ENCODE measurements at places on chromosomes 5 and 9. TPM values are rescaled to one million over a fixed set of nuclear protein-coding genes. Genes with fewer than 3 reads are reported as not detected.

DNA sequence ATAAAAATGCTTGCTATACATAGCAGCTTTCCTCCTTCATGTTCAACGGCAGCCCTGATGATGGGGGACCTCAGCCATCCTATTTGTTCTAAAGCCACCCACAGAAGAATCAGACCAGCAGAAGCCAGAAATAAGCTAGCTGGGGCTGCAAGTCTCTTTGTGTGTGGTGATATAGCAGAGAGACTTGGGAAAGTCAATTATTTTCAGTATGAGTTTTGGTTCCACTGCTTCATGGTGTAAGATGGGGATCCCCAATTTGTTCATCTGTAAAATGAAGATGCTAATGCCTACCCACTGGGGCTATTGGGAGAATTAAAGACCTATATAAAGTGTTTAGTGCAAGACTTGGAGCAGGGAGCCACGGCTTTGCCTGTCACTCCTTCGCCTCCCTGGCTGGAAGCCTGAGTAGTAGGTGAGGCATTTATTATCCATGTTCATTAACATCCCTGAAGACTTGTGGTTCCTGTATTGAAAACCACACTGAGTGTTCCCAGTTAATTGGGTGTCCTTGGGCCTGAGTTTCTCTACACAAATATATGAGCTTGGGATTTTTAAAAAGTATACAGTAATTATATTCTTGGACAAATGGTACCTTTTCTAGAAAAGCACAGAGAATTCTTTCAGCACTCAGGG, 210.1 kb upstream of the SLC24A2 start:
- DNase-seq = no peak

DNA sequence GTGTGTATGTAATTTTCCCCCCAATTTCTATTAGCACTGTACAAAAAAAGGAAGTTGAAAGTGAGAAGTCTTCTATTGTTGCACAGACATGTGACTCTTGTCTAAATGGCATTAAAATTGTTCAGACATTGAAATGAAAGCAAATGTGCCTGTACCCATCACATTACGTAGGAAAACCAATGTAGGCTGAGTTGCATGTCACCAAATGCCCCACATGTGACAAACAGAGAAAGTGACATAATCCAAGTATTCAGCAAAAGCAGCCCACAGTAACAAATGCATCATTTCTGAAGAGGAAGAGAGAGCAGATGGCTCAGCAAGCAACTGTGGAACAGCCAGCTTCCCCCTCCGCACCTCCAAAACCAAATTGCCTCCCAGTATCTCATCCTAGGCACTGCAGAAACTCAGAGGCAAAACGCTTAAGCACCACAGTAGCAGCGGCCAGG, 161.5 kb upstream of the NR4A3 start:
- DNase-seq = no peak

GRCh38 chr5:138874241-138874640, 894 bp downstream of the LRRTM2 start:
- no peak for DNase-seq

DNA sequence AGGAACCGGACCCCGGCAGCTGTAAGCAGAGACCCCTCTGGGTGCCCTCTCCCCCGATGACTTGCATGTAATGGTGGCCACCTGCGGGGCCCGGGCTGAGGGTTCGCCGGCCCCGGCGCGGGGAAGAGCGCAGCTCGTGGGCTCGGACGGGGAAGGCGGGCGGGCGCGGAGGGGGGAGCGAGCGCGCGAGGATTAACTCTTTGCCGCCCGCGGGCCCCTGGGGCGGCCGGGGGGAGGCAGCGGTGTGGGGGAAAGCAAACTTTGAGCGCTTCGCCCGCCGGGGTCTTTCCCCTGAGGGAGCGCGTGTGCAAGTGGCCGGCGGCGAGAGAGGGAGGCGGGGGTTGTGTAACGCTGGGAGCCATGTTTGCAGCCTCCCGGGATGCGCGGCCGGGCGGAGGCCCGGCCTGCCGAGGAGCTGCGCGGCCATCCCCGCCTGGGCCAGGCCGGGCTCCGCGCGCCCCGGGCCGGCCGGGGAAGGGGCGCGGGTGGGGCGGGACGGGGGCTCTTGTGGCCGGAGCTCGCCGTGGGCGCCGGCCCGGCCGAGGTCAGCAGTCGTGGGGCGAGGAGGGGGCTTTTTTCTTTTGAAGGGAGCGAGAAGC, 547 bp downstream of the ANP32B start:
- peak; percentile 75 for DNase-seq

The MAMDC2 gene
- total RNA-seq = 4.6 TPM

GRCh38 chr5:146084376-146084775, 21.0 kb downstream of the PLAC8L1 start:
- no peak for DNase-seq

GRCh38 chr9:27489087-27489876, 34.8 kb upstream of the IFNK start:
- no peak for DNase-seq

DNA sequence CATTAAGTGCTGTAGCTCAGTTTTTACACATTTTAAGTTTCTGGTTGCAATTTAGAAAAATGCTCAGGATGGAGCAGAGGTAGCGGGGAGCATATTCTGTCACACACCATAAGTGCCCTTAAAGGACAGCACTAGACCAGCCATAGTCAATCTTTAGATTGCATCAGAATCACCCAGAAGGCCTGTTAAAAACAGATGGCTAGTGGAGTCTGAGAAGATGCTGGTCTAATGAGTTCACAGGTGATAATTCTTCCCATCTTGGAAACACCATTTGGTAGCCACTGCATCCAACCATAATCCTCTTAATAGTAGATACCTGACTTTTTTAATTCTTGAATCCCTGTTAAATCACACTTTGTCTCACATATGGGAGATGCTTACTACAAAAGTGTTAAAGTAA, 113.2 kb downstream of the CDH18 start:
- DNase-seq = no peak

The HAVCR2 gene
- 4.9 TPM for total RNA-seq

GRCh38 chr5:65137631-65138030, 344.1 kb downstream of the ADAMTS6 start:
- DNase-seq = no peak

GRCh38 chr9:31153250-31153840, 1231.1 kb upstream of the ACO1 start:
- DNase-seq = no peak

GRCh38 chr9:130344366-130344765, 78.8 kb downstream of the HMCN2 start:
- no peak for DNase-seq

DNA sequence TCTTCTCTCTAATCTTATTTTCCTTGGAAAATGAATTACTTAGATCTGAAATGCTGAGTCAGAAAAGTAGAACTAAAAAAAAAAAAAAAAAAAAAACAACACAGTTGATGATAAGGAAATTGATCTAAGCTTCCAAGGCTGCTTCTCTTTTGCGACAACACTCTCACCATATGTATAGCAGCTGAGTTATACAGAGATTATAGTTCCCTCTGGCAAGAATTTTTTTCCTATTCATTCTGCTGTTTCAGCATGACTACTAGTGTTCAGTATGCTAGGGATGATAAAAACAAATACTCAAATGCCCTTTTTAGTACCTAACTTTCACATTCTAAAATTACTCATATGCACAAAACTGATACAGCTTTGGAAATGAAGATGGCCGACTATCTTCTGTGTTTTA, 267.3 kb downstream of the MLLT3 start:
- DNase-seq = no peak

- DNase-seq = peak; percentile 36
These were observed 599 bp downstream of the KIAA1191 start for GRCh38 chr5:176360894-176361436.

DNA sequence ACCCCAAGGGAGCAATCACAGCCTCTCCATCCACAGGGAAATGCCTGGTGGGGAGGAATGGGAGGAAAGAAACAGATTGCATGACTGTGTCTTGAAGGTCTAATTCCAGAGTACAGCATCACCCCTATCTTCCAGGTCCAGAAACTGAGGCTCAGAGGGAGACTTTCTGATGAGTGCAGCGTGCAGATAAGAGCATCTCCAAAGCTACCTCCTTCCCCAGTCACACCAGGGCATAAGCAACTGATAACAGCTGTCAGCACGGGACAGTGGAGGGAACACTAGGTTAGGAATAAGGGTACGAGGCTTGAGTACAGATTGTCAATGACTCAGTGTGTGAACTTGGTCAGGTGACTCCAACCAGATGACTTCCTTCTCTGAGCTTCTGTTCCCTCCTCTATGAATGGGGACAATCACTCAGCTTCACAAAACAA, 126.9 kb downstream of the KCNIP1 start:
- no peak for DNase-seq

- DNase-seq = no peak
These were observed 151.5 kb downstream of the GOLPH3 start for GRCh38 chr5:32022638-32023037.

GRCh38 chr5:111707630-111708164, 49.3 kb downstream of the NREP start:
- no peak for DNase-seq

GRCh38 chr5:59724482-59725391, 168.8 kb downstream of the PDE4D start:
- peak; percentile 16 for DNase-seq

- no peak for DNase-seq
These were observed 15.4 kb downstream of the SLC36A3 start for GRCh38 chr5:151288180-151288579.

GRCh38 chr9:122656378-122656777, 1.0 kb downstream of the OR1B1 start:
- DNase-seq = no peak

DNA sequence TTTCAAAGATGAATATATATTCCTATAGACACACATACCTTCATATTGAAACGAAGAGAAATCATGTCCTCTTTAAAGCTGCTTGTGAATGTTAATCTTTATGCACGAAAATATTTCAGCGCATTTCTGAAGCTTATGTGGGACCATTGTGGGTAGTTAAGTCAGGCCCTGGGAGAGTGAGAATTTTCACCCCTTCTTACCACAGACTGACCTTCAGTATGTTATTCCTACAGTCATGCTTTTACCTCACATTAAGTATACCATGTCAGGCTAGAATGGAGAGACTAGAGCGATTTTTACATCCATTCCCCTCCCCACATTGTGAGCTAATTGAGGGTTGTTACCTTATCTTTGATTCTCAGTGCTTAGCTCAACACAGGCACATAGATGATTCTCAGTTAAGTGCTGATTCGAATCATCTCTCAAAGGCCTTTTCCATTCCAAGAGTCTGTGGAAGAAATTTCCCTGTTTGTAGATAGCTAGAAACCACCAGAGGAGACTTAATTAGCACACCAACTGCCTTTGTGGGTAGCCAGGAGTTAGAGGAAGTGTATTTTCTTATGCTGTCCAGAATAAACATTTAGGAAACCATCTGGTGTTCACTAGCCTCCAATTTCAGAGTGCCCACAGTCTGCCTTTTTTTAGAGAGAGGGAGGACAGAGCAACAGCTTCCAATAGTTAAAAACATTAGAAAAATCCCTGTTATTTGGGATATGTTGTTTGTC, 110.5 kb downstream of the MEGF10 start:
- DNase-seq = no peak

GRCh38 chr5:67095346-67096171, 101.0 kb downstream of the CD180 start:
- peak; percentile 63 for DNase-seq

DNA sequence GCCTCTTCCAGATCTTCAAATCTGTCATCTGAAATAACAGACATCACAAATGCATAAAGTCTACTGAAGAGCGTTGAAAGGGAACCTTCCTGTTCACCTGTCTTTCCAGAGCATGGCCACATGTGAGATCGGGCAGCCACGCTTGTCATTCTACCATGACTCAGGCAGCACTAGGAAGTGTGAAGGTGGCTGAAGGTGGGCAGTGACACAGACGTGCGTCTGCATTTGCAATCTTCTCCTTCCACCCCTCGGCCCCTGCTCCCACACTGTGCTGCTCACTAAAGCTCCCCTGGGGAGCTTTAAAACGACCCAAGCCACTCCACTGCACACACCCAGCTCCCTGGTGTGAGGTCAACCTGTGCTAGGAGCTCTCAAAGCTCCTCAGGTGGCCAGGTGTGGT, 2.5 kb downstream of the ENTR1 start:
- no peak for DNase-seq

- no peak for DNase-seq
These were observed 79.8 kb downstream of the XRCC4 start for GRCh38 chr5:83157163-83157562.

DNA sequence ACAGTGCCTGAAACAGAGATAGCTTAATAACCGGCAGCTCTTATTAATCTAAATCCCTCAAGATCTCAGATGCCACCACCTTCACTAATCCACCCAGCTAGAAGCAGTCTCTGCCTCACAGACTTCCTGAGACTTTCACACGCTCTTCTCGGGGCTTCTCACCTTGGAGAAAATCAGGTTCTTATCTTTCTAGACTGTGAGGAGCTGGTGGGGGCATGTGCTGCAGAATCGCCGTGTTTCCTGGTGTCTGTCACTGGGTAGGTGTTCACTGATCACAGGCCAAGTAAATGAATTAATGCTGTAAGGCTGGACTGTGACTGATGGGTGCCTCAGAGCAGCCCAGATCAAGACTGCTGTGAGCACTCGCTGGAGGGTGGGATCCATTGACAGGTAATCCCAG, 101.7 kb downstream of the PSD2 start:
- no peak for DNase-seq

The TSPAN17 gene
- 37.2 TPM for total RNA-seq

The PALM2AKAP2 gene
- total RNA-seq = 2.7 TPM

Measured in left colon (tissue), 2 donors.